Substantia nigra (tissue), 51 donors: ENCODE measurements at places on chromosomes 1 and 21.
A peak's percentile ranks its signal among the peaks of the same experiment; 100 is the strongest.

DNA sequence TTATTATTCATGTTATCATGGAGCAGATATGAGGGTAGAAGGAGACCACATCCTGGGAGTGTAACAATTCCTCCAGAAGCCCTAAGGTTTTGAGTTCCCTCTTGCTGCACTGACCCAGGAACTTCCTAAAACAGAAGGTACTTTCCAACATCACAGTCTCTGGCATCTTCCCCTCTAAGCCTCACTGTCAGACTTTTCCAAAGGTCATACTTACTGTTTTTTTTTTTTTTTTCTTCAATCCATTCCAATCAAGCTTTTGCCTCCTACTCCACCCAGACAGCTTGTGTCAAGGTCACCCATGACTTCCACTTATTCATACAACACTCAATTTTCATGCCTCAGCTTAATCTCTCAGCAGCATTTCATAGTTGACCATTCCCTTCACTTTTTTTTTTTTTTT lies 18.4 kb upstream of the UQCRHL start:
- no peak for DNase-seq

DNA sequence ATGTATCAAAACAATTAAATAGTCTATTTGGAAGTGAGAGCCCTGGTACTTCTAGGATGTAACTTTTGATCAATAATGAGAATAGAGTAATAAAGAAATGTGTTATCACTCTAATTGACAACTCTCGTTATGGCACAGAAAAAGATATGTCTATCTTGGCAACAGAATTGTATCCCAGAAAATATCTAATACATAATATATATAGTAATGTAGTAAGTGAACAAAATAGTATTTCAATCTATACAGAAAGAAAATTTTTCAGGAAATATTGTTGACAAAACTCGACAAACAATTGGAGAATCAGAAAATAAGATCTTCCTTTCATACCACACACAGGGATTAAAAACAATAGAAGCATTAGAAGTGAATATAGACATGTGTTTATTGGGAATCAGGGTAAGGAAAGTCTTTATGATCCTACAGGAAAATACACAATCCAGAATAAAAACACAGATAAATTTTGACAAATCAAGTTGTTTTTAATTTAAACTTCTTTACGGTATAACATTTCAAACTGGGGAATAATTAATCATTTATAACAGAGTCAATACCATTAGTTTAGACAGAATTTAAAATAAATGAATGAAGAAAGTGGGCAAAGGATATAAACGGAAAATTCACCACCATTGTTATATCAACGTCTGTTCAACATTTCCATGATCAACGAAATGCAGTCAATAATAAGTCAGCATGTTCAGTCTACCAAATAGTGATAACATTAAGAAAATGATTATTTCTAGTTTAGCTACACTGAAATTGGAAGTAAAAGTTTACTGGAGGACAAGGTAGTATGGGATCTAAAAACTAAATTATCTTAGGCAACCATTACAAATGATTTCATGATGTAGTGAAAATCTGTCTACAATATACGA lies 1526.5 kb upstream of the TPTE start:
- no peak for DNase-seq

DNA sequence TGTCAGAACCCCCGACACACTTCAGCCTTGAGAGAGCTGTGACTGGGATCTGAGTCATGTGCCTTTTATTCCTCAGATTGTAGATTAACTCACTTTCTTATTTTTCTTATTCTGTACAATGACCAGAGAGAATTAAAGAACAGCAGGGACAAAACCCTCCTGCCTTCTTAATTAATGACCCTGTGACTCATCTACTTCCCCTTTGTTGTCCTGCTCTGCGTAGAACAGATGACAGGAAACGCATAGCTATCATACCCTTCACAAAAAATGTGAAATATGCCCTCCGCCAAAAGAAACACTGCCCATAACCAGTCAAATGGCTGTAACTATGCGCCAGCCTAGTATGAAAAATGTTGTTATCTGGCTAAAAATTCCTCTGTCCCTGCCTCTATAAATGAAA lies 9.1 kb upstream of the PADI2 start:
- DNase-seq: no peak

- DNase-seq: no peak
These were observed 24.0 kb upstream of the GALNT2 start for GRCh38 chr1:230043081-230043480.

- no peak for DNase-seq
These were observed 9.2 kb downstream of the PTBP2 start for GRCh38 chr1:96730574-96731298.

GRCh38 chr1:181356505-181357340 lies 126.6 kb upstream of the CACNA1E start:
- no peak for DNase-seq

- DNase-seq: peak; percentile 80
These were observed at the start of gene EPHA2 for GRCh38 chr1:16155537-16156410. Gene EPHA2 (minus strand): TSS chr1:16156069. CDS start chr1:16155932, 137 bp downstream.

DNA sequence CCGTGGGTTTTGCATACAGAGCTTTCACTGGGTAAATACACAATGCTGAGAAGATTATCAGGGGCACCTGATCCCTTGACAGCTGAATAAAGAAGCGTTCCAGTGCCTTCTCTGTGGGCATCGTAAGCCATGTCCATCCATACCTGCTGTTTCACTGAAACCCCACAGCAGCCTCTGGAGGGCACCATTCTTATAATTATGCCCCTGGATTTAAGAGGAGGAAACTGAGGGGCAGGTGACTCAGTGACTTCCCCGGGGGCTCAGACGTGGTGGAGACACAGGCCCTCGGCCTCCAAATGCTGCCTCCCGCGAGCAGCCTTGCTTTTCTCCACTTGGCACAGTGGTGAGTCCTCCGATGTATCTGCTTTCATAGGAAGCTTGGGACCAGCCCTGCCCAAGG lies 56.7 kb downstream of the B3GALT5 start:
- no peak for DNase-seq

DNA sequence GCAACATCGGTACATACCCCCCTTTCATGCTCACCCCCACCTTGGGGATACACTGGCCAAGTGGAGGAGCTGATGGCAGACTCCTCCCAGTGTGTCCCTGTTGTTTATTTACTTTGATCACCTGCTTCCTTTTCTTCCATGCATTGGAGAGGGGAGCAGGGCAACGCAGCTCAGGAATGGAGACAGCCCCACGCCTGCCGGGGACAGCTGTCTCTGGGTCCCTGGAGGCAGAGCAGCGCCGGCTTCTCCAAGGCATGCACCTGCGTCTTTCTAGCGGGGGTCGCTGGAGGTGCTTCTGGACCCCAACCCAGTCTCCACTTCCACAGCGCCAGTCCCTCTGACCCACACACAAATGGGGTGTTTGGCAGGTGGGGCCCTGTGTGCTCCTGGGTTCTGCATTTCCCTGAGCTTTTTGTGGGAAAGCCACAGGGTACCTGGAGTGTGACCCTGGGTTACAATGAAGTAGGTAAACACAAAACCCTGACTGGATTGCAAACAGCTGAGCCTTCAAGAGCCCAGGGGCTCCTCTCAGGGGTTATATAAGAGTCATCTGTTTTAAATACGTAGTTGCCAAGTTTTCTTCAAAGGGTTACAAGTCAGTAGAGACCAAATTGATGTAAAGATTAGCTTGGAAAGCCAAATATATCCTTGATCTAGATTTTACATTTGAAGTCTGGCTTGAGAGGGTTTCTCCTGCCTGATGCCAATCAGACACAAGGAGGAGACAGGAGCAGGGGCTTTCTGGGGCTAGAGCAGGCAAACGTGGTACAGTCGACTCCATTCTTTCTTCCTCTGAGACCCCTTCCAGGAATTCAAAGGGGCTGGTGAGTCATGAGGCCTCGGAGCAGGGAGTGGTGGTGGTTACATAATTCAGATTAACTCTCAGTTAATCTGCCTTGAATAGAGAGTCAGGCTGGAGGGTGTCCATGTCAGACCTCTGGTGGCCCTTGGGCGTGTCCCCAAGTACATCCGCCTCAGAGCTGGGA lies 4.5 kb downstream of the AJAP1 start:
- no peak for DNase-seq

GRCh38 chr1:99763956-99764355 lies 2.5 kb downstream of the FRRS1 start:
- DNase-seq: no peak

- no peak for DNase-seq
These were observed 84.4 kb downstream of the RNF220 start for GRCh38 chr1:44489481-44489880.

DNA sequence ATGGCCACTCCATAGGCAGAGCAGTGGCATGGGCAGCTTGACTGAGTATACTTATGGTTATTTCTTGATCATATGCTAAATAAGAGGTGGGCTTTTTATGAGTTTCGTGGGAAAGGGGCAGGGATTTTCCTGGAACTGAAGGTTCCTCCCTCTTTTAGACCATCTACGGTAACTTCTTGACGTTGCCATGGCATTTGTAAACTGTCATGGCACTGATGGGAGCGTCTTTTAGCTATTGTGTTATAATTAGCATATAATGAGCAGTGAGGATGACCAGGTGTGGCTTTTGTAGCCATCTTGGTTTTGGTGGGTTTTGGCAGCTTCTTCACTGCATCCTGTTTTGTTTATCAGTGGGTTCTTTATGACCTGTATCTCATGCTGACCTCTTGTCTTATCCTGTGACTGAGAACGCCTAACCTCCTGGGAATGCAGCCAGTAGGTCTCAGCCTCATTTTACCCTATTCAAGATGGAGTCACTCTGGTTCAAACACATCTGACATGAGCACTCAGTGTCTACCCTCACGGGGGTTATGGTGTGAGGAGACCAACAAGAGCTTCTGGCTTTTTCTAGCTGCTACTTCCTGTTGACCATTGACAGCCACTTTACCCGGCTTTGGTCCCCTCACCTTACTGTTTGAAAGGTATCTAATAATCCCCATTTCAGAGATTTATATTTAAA lies 71.7 kb downstream of the GALNT2 start:
- DNase-seq: no peak

DNA sequence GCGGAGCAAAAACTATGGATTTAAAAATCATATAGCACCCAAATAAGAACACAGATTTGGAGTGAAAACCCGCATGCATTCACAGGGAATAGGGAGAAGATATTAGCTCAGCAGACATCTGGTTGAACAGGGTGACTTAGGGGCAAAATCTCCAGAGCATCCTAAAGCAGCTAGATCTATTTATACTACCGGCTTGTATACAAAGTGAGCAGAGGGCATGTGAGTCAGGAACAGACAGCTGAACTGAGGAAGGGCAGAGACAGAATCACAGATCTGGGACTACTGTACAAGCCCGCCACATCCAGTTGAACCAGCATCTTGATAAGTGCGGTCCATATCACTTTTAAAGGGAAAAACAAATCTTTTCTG lies 35.2 kb upstream of the EXOSC10 start:
- no peak for DNase-seq

DNA sequence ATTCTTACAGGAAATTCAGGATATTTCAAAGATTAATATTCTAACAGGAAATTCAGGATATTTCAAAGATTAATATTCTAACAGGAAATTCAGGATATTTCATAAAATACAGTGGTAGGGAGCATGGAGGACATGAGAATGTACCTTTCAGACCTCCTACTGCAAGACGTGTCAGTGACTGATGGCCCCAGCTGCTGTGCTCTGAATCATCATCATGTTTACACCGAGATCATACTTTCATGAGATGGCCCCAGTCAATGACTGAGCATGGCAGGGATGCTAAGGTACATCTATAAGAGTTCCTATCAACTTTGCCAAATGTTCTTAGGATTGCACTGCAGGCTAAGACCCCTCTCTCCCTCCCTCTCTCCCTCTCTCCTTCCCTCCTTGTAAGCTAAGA lies 69.0 kb downstream of the HFM1 start:
- DNase-seq: no peak

DNA sequence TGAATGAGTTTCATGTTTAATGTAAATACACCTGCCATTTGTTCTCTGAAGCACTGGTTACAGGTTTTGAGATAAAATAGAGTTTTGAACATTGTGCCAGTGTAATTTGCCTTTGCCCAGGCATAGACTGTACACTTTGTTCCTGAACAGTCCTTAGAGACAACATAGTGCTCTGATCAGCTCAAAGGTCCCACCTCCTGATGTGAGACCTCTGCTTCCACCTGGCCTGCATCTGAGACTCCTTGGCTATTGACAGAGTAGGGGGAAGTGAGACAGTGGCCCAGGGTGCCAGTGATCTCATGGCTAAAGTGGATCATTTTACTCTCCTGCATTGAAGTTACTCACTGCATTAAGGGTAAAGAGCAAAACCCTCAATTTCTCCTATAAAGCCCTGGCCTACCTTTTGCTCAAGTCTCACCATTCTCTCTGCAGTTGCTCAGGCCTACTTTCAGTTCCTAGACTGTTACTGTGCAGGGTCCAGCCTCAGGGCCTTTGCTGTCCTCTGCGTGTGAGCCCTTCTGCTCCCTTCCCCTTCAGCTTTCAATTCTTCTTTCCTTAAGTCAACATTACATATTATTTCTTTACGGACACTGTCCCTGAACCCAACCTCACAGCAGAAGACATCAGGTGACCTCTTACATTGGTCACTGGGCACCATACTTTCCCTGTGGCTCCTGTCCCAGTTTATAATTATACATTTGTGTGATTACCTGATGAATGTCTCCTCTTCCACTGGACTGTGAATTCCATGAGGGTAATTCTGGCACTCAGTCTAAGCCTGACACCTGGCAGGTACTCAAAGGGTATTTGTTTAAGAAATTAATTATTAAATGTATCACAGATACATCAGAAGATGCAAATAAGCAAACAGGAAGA lies 142.9 kb downstream of the ROR1 start:
- no peak for DNase-seq

DNA sequence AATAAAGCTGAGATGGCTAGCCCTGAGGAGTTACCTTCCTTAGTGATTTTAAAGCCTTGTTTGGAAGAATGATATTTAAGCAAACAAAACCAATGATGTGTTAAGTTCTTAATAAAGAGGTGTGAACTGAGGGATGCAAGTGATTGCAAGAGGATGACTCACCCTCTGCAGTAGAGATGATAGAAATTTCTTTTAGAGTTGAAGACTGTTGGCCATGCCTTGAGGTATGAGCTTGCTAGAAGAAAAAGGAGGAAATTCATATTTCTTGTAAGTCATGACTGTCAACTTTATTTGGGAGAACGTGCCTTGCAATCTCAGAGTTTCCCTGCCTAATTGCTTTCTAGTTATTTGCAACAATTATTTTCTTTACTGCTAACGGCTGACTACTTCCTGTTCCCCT lies 94.7 kb downstream of the PLA2G4A start:
- DNase-seq: no peak

- no peak for DNase-seq
These were observed 37.5 kb upstream of the RD3 start for GRCh38 chr1:211529453-211529852.

DNA sequence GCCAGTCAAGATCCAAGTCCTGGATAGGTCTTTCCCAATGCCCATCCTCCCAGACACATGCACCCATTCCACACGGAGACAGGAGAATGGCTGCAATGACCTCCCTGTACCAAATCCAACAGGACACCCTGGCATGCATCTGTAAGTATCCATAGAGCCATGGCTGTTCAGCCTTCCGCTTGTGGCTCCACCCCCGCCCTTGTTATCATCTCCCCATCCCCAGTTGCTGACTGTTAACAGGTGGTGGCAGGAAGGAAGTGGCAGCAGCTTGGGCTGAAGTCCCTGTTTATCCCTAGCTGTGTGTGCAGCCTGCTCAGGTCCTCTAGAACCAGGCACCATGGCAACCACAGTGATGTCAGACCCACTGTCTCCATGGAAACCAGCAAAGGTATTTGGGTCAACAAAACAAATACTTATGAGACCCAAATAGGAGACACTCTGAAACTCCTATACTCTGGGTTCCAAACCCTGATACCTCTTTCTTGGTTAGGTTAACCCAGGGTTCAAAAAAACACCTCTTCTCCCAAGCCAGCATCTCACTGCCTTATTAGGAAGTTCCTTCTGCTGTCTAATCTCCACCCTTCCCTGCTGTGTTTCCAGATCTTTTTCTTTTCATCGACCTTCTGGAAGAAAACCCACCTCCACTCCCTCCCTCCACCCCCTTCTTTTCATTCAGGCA lies 721 bp downstream of the PBXIP1 start:
- no peak for DNase-seq

- no peak for DNase-seq
These were observed 23.8 kb downstream of the TMCC2 start for GRCh38 chr1:205251576-205251975.
